Mammary microvascular endothelial cell (primary cell): ENCODE measurements at places on chromosomes 12 and 14. TPM values are rescaled to one million over a fixed set of nuclear protein-coding genes. Genes with fewer than 3 reads are reported as not detected.

FGF23 gene
- not detected in 2 replicates for total RNA-seq

MCRS1 gene
- 65.6 and 72.5 TPM in 2 replicates for total RNA-seq

SLC5A8 gene
- total RNA-seq, result not detected in 2 replicates

SLC7A7 gene
- total RNA-seq, result 12.2 and 12.6 TPM in 2 replicates

KLHDC1 gene
- total RNA-seq, result 0.84 and 1.00 TPM in 2 replicates

DAO gene
- not detected in 2 replicates for total RNA-seq

SLCO1B1 gene
- total RNA-seq, result not detected in 2 replicates

RBP5 gene
- total RNA-seq, result 0.13 TPM in 1 of 2 replicates, not detected in the other

LALBA gene
- total RNA-seq, result not detected in 2 replicates

APOLD1 gene
- total RNA-seq, result 52.4 and 53.7 TPM in 2 replicates

MANSC4 gene
- total RNA-seq, result not detected in 2 replicates

SLC6A15 gene
- 0.98 and 1.9 TPM in 2 replicates for total RNA-seq

LMNTD1 gene
- total RNA-seq, result 0.07 TPM in 1 of 2 replicates, not detected in the other

HCAR1 gene
- 0.13 and 0.25 TPM in 2 replicates for total RNA-seq

CIT gene
- 23.2 and 31.1 TPM in 2 replicates for total RNA-seq

AKAP3 gene
- 1.3 and 1.6 TPM in 2 replicates for total RNA-seq

CACNA1C gene
- total RNA-seq, result 0.05 and 0.20 TPM in 2 replicates

CLEC12A gene
- not detected in 2 replicates for total RNA-seq

FOXG1 gene
- under 0.01 TPM in 1 of 2 replicates, not detected in the other for total RNA-seq

ESRRB gene
- total RNA-seq, result not detected in 2 replicates
